Eye (tissue), 1 donor: ENCODE measurements at places on chromosomes 1 and 21.

DNA sequence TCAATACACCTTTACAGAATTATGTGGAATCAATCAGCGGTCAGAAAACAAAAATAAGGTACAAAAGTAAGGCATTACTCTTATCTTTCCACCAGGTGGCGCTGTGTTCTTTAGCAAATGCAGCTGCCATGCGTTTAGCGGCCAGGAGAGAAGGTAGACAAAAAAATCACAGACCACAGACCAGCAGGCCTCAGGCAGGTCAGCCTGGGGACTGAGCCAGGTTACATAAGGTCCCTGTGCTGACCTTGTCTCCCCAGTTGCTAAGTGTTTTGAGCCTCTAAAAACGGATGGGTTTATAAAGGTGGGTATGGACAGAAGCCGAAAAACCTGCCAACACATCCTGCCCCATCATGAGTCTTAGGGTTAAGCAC, 2.8 kb downstream of the RGS16 start:
- peak; percentile 94 for DNase-seq

GRCh38 chr1:199858856-199859255, 168.7 kb upstream of the NR5A2 start:
- DNase-seq: no peak

DNA sequence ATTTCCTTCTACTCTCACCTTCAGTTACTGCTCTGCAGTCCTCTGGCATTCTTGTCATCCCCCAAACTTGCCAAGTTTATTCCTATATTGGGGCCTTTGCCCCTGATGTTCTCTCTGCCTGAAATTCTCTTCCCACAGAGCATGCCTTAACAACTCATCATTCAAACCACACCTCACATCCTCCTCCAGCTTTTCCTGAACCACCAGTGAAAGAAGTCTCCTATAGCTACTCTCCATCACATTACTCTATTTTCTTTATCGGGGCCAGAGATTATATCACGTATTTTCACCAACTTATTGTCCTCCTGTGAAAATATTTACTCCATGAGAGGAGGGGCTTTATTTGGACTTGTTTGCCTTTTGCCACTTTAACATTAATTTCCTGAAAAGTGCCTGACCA, 32.1 kb downstream of the EXTL2 start:
- no peak for DNase-seq

- DNase-seq: no peak
Measured at GRCh38 chr1:182974506-182975191, 21.7 kb upstream of the SHCBP1L start.

GRCh38 chr1:37765916-37766664, 1.2 kb upstream of the EPHA10 start:
- peak; percentile 30 for DNase-seq

- no peak for DNase-seq
Measured at GRCh38 chr1:79745929-79746328, 739.4 kb upstream of the ADGRL4 start.

- no peak for DNase-seq
Measured at GRCh38 chr1:62301726-62302390, 17.4 kb downstream of the KANK4 start.

- DNase-seq: no peak
Measured at GRCh38 chr1:42837709-42838108, 8.7 kb upstream of the ZNF691 start.

DNA sequence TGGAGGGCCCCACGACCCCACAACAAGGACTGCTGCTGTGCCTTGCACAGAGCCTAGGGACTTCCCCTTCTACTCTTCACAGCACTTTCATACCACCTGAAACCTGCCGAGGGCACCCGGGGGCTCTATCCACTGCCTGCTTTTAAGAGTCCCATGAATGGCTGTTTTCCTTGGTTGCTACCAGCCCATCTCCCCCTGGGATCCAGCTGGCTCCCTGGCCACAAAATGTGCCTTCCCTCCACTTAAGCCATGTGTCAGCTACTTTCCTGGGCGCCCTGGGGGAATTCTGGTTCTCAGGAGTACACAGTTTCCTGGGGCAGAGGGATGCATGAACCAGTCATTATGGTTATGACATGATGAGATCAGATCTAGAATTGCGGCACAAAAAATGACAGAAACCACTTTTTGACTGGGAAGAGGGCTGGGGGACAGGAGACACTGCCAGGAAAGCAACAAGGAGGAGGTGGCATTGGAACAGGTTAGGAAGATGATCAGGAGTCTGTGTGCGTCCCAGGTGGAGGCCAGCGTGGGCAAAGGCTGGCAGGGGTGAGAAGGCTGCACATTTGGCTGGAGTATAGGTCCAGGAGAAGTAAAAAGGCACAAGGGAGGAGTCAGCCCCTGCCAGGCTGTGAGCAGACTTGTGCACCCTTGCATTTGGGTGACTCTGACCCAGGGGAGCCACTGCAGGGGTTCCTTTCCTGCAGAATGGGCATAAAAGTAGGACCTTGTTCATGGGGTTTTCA, 3.2 kb upstream of the TNFRSF8 start:
- no peak for DNase-seq

- DNase-seq: peak; percentile 77
Measured at GRCh38 chr1:13749543-13750341, 49.8 kb downstream of the PRDM2 start.

GRCh38 chr1:214453109-214453722, 98.2 kb downstream of the PTPN14 start:
- DNase-seq: no peak

DNA sequence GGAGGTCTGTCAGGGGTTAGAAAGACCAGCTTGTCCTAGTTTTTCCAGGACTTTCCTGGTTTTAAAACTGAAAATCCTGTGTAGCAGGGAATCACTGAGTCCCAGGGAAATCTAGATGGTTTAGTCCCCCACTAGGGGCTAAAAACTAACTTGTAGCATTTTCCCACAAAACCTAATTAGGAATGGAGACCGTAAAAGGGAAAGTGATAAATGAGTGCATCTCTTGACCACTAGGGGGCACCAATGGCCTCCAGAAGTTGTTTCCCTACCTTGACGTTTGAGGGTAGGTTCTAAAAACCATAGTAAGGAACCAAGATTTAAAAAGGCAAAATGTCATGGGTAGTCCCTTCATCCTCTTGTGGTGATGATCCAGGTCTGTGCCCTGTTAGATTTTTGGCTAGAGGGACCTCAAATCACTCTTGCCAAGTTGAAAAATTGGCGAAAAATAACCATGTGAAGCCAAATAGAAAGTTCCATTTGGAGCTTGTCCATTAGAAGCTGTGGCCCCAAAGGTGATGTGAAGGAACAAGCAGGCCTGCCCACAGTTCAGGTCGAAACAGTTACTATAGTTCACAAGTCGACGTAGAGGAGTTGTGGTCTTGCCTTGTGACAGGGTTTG, 24.5 kb downstream of the CLIC6 start:
- DNase-seq: peak; percentile 79

DNA sequence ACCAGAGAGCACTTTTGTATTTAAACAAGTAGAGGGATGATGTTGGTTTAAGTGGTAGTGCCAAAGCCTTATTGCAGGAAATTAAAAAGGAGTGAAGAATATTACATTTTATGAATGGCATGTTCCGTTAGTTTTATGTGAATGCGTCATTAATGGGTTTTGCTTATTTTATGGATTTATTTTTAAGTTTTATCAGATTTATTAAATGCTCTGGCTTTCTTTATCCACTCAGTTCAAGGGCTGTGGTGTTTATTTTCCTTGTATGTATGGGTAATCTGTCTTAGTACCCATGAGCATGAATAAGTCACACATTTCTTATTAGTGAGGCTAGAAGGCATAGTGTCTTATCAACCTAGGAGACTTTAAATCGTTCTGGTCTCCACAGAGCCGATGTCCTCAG, 41.6 kb upstream of the NBL1 start:
- no peak for DNase-seq

GRCh38 chr21:41217671-41218385, 49.9 kb downstream of the BACE2 start:
- DNase-seq: no peak

- peak; percentile 84 for DNase-seq
Measured at GRCh38 chr1:1144122-1144842, 28.4 kb upstream of the C1orf159 start.

DNA sequence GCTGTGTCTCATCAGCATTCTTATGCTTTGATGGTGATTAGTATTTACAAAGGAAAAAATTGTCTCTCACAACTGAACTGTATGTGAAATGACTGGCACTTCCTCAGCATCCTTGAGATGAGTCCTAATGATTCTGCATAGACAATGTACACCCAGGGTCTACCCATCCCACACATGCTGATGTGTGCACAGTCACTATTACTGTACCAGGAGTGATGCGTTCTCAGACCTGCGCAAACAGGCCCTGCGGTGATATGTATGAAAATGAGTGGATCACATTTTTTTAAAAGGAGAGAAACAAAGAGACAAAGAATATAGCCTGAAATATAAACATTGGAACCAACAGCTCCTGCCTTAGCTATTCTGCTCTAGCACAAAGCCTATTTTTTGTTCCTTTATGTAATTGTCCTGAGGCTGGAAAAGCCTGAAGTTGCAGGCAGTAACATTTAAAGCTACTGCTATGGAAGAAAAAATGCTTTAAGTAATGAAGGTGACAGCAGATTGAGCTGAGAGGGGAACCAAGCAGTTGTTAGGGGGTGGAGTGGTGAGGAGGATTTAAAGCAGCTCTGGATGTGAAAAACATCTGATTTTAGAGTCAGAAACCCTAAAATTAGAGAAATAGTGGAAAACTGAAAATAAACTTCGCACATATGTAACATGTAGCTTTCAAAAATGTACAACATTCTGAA, 5.5 kb downstream of the RCAN1 start:
- no peak for DNase-seq

GRCh38 chr1:210262897-210263272, 30.3 kb downstream of the SERTAD4 start:
- DNase-seq: no peak
